ENCODE measurements at places on chromosomes 1 and 21.

DNA sequence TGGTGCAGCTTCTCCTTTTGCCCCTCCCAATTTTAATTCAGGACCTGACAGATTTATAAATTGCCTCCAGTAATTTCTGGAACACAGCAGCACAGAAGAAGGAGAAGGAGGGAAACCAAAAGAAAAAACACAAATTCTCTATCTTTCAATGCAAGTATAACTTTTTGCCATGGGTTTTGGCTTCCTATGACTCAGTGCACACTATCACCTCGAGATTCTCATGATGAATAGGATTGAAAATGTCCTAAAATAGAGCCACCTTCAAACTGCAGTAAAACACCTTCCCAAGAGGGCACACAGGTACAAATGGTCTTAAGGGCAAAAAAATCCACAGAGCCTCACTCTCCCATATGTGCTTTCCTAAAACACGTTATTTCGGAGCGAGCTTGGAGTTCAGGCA lies 113.6 kb downstream of the HLCS start:
- no peak for DNase-seq

GRCh38 chr1:19347533-19348172 lies 35.5 kb downstream of the SLC66A1 start:
- DNase-seq: no peak

DNA sequence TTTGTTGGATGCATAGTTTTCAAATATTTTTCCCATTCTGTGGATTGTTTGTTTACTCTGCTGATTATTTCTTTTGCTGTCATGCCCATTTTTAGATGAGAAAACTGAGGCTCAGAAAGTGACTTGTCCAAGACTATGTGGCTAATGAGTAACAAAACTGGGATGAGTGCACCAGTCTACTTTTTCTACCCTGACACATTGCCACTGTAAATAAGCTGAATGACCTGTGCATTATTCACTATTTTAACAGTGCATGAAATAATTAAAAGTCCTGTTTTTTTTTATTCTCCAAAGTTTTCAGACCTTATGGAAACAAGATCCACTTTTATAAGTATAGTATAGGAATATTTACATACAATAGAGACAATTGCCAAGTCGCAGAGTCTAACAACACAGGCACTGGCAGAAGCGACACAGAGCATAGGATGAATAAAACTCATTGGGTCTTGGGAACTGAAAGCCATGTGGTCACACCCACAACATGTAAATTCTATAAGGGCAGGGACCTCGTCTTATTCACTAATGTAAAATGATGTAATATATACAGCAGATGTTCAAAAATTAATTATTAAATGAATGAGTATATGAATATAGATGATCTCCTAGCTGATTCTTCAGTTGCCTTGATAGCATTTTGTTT lies 45.2 kb downstream of the HLX start:
- DNase-seq: no peak

GRCh38 chr1:89179343-89179742 lies 3.5 kb upstream of the GBP7 start:
- no peak for DNase-seq

- no peak for DNase-seq
These were observed 2.6 kb upstream of the SPRR1A start for GRCh38 chr1:152981146-152981871.

- no peak for DNase-seq
These were observed 876.5 kb upstream of the B3GALT2 start for GRCh38 chr1:194062962-194063361.

- peak; percentile 53 for DNase-seq
These were observed 52.0 kb downstream of the SLC9A1 start for GRCh38 chr1:27102707-27103468.

GRCh38 chr21:26732432-26733221 lies 112.6 kb downstream of the ADAMTS1 start:
- peak; percentile 15 for DNase-seq

DNA sequence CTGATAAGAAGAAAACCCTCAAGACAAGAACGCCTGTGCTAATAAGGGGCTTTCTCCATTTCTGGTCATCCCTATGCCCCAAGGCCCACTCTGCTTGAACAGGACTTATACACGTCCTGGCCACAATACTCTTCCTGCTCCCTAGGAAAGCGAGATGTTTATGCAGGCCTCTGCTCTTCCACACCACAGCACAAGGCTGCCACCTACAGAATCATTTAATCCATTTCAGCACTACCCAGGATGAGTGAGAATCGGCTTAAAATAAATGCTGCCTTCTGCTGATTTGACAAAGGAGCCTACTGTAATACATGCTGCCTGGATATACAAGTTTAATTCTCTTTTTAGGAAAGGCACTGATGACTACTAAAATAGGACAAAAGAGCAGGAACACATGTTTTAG lies 29.4 kb downstream of the FRRS1 start:
- DNase-seq: peak; percentile 9

GRCh38 chr21:33185852-33186251 lies 43.9 kb upstream of the IFNAR2 start:
- no peak for DNase-seq

DNA sequence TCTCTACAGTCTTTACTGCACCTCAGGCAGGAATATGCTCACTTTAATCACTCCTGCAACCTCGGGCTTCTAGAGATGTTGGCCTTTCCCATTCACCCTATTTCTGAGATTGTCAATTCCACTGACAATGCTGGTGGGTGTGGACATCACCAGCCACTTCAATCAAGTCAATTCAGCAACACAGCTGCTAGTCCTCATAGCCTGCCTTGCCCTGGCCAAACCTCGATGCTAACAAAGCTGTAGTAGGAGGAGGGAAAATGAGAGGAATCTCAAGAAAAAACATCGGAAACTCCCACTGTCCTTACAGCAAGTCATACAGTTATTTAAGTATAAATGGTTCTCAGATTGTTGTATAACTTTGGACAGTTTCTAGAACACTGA lies 155.0 kb downstream of the KCNH1 start:
- DNase-seq: no peak

GRCh38 chr1:174953285-174954072 lies 46.3 kb upstream of the CACYBP start:
- no peak for DNase-seq

DNA sequence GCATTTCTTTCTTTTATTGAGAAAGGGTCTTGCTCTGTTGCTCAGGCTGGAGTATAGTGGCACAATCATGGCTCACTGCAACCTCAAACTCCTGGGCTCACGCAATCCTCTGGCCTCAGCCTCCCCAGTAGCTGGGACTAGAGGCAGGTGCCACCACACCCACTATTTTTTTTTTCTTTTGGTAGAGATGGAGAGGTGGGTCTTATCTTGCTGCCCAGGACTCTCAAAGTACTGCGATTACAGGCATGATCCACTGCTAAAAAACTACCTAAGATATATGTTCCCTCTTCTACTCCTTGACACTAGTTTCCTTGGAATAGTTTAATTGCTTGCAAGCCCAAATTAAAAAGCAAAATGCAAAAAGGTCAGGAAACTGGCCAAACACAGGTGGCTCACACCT lies 56.9 kb upstream of the GUCA2A start:
- no peak for DNase-seq

DNA sequence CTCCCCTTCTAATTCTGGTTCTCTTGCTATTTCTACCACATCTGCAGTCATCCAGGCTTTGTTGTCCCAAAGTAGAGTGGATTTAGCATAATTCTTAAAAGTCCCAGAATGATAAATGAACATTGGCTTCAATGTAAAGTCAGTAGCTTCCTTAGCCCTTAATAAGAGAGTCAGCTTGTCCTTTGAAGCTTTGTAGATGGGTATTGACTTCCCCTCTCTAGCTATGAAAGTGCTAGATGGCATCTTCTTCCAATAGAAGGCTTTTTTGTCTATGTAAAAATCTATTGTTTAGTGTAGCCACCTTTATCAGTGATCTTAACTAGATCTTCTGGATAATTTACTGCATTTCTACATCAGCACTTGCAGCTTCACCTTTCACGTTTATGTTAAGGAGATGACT lies 181.4 kb upstream of the B3GALT2 start:
- no peak for DNase-seq

DNA sequence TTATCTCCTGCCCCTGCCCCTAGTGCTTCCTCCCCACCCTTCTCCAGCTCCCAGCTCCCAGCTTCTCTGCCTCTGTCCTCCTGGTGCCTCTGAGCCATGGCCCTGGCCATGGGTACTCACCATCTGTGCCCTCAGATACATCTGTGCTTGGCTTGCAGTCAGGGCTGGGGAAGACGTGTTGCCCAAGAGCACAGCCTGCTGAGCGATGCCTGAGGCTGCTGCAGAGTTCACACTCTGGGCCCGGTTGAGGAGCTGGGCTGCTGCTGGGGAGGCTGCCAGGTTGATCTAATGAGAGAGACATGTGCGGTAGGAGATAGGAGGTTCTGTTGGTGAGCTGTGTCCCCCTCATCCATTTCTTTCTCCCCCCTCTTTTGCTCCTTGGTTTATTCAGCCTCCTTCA lies 49.4 kb upstream of the A3GALT2 start:
- no peak for DNase-seq

GRCh38 chr1:89962742-89963075 lies 32.2 kb upstream of the ZNF326 start:
- DNase-seq: no peak

- DNase-seq: no peak
These were observed 357.5 kb upstream of the RUNX1 start for GRCh38 chr21:35406635-35407034.

- peak; percentile 25 for DNase-seq
These were observed 18.9 kb upstream of the IPP start for GRCh38 chr1:45769261-45769932.

DNA sequence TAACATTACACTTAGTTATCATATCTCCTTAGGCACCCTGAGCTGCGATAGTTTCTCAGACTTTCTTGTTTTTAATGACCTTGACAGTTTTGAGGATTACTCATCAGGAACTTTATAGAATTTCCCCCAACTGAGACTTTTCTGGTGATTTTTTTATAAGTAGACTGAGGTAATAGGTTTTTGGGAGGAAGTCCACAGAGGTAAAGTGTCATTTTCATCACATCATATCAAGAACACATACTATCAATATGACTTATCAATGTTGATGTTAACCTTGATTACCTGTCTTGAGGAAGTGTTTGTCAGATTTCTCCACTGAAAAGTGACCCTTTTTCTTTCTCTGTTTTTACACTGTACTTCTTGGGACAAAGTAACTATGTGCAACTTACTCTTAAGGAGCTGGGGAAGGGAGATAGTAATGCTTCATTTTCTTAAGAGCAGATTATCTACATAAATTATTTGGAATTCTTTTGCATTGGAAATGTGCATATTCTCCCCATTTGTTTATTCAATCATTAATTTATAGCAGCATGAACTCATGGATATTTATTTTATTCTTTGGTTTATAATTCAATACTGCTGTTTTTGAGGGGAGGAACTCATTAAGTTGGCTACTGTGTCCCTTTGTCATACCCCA lies 72.8 kb upstream of the HSD17B7 start:
- DNase-seq: no peak

DNA sequence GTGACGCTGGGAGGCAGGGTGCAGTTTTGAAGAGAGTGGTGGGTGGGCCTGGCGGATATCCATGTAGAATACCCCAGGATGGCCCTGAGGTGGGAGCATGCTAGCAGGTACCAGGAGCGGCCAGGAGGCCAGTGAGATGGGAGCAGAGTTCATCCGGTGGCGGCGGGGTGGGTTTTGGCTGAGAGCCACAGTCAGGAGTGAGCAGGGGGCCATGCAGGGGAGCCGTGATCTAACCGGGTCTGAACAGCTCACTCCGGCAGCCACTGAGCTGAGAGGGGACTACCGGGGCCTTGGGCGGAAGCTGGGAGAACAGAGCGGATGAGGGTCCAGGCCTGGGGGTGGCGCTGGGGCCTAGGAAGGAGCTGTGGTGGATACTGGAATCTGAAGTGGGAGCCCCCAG lies 47.6 kb upstream of the LRP8 start:
- DNase-seq: no peak

- no peak for DNase-seq
These were observed 79.2 kb upstream of the DESI2 start for GRCh38 chr1:244573768-244574167.

- no peak for DNase-seq
These were observed 18.1 kb upstream of the USP24 start for GRCh38 chr1:55233145-55233777.

DNA sequence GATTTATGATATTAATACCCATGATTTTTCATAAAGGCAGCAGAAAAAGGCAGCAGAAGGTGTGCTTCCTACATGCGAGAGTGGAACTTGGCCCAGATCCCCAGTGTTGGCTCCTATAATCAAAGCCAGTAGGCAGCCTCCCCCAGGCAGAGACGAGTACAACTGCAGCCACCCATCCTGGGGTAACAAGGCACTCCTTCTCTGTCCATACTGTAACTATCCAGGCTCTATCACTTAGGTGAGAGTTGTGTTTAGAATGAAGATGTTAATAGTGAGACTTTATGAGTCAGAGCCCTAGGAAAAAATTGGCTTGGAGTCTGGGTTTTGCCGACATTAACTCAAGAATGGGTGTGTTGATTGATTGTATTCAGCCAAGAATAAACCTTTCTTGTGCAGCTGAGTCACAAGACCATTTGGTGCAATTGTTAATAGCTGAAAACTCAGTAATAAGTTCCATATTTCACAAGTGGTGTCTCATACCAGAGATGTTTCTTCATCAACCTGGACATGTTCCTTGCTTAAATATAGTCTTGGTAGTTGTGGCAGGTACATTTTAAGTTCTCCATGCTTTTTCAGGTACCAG lies 322.3 kb downstream of the DUSP10 start:
- DNase-seq: no peak

GRCh38 chr1:100045206-100045605 lies 75.4 kb downstream of the SLC35A3 start:
- DNase-seq: no peak

GRCh38 chr1:26153966-26154532 lies 4.8 kb upstream of the FAM110D start:
- no peak for DNase-seq

DNA sequence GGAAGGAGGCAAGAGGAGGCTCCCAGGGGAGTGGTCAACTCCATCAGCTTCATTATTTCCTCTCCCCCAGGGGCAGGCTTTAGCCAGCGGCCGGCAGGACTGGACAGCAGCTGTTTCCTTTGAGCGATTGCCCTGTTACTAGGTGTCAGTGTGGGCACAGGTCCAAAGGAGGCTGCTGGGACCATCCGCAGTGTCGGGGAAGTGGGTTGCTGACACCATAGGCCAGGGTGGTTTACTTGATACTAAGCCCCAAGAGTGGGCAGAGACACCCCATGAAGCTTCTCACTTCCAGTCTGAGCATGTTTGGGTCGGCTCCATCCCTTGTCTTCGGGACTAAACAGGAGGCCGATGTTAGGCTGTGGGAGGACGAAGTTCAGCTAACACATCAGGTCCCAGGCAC lies 63.6 kb downstream of the KAZN start:
- no peak for DNase-seq

- no peak for DNase-seq
These were observed 14.1 kb downstream of the TTC39A start for GRCh38 chr1:51316113-51316845.

Data from H54 (cell line).